ENCODE measurements at places on chromosomes 1 and 21.

DNA sequence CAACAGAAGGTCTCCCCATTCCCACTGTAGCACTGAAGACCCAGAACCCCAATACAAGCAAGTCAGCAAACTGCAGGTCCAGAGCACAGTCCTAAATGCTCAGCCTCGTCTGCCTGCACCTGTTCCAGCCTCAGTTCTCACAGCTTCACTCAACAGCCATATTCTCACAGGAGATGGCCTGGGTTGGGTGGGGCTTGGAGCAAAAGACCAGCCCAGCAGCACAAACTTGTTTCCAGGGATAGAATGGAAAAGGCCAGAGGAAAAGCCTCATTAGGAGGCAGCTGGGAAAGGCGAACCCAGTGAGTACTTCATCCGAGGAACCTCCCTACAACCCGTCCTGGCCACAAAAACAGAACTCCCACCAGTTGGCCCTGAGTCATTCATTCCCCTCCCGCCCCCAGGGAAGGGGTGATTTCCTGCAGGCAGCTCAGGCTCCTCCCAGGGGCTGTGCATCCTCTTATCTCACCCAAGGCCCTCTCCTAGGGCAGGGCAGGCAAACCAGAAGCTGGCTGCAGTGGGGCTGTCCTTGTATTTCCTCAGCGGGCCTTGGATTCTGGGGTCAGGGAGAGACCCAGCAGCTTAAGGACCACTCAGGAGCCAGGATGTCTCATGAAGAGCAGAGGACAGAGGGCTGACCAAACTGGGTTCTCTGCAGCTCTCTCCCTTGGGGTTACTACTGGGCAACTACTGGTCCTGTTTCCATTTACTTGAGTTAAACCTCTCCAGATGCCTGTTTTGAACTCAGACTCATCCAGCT is 7.4 kb upstream of the MPL start:
- DNase-seq: peak; percentile 97

DNA sequence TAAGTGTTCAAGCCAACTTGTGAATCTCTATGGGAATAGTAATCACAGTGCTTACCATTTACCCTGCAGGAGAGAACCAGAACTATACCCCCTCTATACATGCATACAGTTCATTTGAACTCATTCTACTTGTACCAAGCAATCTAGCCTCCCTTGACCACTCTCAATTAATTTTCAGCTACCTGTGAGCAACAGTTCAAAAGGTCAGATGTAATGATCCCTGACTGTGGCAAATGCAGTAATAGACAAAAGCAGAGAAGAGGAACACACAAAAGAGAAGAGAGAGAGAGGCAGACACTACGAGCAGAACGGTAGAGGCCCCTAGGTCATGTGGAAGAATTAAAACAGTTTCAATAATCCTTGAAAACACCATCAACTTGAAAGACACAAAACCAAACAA is 52.8 kb downstream of the FMO4 start:
- DNase-seq: no peak

- DNase-seq: no peak
Measured at GRCh38 chr1:158102881-158103674, 77.6 kb upstream of the CD1D start.

GRCh38 chr1:162367772-162368171 is 8.9 kb downstream of the SPATA46 start:
- DNase-seq: no peak

DNA sequence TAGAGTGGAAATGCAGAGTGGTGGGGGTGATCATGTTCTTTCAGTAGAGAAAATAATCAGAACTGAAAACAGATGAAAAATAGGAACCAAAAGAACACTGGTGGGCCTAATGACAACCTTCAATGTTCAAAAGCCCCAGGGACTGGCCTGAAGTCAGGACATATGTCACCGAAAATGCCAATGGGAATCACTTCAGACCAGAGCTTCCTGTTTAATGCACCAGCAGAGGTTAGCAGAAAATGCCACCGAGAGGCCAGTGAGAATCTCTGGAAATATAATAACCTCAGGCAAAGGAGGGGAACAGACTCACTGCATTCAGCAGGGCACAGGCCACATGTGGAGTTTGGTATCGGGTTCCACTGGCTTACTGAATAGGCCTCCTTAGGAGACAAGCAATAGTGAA is 15.9 kb upstream of the CD58 start:
- no peak for DNase-seq
